HuH-7.5 (cell line): ENCODE measurements at places on chromosomes 1 and 21.
A peak's percentile ranks its signal among the peaks of the same experiment; 100 is the strongest.

- no peak for DNase-seq
Measured at GRCh38 chr1:14969006-14969405, 184.5 kb upstream of the TMEM51 start.

DNA sequence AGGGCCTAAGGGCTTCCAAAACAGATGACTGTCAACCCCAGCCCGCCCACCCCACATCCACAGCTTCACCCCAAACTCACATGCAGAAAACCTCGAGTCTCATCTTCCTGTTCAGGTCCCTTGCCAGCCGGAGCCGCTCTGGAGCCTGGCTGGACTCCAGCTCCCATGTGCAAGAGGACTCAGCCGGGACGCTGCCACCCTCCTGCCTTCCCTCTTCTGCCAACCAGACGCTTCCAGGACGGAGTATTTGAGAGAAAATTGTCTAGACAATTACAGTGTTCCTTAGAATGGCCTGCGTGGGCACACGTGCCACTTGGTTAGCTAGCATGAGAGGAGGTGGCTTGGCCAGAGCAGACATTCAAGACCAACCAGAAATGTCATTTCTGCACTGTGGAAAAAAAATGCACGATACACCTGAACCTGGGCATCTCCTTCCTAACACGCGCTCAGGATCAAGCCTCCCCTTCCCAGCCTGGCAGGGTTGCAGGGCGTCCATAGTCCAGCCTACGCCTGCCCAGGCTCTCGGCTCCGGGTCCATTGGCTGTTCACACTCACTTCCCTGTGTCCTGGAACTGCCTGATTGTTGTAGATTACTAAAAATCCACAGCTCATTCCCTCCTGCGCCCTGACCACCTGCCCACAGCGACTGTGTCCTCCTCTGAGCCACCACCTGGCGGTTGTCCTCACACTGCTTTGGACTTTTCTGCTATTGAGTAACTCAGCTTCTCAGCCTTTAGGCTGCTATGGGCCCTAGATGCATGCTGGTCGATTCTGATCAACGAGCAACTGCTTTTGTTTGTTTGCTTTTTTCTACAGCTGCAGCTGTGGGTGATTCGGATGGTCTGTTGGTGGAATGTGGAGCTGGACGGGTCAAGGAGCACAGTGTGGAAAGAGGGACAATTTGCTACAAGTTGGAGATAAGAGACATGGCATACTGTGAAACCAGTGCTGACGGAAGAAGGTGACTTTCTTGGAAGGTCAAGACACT, at the start of gene CLDN14:
TSS of gene CLDN14 (minus strand) at position 708 of the 988 bp plus-strand sequence. CDS start 18,427 bp downstream, outside the sequence.
- peak; percentile 63 for DNase-seq

DNA sequence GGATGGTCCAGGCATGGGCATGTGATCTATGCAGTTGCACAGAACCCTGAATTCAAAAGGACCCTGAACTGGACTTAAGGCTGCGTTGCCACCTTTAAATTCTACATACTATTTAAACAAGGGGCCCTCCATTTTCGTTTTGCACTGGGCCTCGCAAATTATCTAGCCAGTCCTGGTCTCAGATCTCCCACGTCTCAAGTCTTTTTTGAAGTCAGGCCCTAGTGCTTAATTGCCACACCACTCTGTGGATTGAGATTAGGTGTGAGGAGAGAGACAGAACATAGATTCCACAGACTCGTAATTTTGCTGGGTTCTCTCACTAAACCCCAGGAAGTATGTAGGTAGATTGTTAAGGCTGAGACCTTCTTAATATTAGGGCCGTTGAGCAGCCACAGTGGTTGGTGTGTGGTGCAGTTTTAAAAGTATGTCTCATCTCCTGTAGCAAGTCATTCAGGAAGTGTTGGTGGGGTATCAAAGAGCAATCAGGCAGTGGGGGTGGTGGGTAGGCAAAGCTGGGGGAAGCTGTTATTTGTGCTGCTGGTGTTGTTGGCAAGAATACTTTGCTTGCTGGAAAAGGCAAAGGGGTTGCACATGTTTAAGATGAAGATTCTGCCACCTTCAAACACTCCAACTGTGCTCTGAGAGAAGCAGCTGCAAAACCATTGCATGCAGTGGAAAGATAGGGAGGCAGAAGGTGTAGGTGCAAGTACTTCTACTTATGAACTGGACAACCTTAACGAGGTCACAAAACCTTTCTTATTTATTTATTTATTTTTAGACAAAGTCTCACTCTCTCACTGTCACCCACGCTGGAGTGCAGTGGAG, 11.2 kb downstream of the CD84 start:
- DNase-seq = no peak

- no peak for DNase-seq
Measured at GRCh38 chr1:33849211-33849610, 14.7 kb upstream of the HMGB4 start.

DNA sequence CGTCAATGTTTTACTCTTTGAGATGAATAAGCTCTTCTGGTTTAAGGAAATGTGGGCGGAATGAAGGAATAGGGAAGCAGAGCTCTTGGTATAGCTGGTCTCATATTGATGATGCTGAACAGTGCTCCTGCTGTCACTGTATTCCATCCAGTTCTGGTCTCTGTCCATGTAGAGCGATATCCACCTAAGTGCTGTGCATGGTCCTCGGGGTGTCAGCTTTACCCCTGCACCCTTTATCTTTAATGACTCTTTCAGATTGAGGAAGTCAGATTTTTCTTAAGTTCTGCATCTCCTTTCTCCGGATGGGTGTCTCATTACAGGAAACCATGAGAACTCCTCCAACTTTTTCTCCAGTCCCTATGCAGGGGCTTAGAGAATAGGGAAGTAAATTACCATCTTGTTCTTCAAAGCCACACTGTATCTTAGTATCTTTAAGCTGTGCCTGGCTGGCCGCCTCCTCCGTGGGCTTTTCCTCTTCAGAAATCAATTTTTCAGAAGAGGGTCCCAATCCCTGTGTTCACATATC, 52.9 kb downstream of the PDE4B start:
- no peak for DNase-seq

GRCh38 chr1:209569455-209570207, 13.9 kb upstream of the CAMK1G start:
- DNase-seq = no peak

DNA sequence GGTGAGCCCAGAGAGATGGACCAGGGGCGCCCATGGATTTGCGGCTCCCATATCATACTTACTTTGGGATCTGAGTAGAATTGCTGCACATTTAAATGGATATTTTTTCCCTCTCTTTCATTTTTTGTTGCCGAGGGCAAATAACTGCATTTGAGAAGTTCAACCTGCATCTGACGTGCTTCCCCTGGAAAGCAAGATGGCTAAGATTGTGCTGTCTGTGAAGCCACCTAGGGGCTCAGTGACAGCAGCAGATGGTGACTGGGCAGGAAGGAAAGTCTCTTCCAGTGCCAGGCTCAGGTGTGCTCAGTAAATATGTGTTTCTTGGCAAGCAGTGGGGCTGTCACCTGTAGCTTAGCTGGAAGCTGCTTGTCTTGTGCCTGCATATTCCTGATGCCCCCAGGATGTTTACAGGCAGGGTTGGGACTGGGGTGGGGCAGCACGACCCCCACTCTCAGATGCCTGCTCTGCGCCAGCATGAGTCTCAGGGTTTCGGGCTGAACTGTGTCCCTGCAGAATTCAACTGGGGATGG, 59.8 kb upstream of the ETV3 start:
- no peak for DNase-seq

DNA sequence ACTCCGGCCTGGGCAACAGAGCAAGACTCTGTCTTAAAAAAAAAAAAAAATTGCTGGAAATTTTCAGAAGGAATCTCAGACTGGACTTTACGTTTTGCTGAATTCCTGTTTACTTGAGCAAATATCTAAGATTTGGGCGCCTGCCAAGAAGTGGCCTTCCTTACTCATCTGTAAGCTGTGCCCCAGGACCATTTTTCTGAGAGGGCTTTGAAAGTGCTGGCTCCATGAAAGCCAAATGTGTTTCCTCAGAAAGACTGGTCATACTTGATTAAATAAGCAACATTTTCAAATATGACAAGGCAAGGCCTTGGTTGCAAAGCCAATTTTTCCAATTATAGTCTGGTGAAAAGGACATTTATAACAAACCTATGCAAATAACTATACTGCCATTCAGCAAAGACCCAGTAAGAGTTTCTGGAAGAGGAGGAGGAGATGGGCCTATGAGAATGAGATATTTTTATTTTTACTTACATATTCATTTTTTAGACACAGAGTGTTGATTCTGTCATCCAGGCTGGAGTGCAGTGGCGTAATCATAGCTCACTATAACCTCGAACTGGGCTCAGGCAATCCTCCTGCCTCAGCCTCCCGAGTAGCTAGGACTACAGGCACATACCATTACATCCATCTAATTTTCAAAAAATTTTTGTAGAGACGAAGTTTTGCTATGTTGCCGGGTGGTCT, 56.3 kb upstream of the HTR1D start:
- no peak for DNase-seq

GRCh38 chr21:44521301-44521927, 18.6 kb downstream of the KRTAP10-1 start:
- no peak for DNase-seq

DNA sequence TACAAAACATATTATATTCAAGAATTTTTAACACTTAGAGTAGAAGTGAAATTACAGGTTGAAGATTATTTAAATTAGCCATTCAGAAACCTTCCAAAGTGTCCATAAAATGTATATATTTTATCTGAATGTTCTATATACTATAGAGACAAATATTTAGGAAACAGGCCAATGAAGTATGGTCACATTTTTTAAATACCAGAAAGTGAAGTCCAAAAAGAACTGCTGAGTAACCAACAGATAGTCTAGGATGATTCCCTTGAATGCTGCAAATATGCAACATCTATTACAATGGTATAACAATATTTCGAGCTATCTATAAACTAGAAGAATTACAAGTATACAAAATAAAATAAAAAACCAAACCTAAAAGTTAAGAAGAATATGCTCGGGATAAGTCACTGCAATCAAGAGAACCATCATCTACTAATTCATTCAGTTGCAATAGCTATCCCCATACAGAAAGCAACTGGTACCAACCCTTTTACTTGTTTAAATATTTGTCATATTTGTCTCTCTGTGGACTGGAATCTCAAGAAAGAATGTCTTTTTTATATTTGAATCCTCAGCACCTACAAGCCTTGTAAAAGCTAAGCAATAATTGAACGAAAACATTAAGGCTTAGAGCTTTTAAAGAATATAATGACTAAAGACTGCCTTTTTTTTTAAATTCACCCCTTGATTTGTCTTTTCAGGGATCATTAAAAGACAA, 8.1 kb downstream of the ODF2L start:
- DNase-seq = no peak

DNA sequence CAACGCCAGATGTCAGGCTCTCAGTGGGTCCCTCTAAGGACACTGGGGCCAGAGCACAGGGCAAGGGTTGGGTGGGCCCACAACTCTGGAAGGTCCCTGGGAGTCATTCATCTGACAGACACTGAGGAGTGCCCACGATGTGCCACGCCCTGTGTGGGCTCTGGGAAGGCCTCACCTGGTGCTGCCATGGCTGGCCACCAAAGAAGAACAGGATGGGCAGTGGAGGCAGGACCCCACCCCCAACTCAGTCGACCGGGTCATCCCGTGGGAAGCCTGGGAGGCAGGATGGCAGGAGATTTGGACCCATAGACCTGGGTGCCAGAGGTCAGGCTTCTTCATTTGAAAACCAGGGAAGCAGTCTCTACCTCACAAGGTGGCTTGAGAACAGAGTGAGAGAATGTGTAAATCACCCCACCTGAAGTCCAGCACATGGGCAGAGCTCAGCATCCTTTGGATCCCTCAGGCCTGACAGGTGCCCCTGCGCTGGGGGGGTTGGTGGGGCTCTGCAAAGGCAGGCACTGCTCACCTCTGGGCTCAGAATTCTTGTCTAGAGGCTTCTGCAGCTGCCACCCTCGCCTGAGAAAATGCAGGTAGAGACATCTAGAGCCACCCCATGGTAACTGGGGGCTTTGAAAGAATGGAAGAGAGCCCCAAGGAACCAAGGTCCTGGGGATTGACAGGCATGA, 1.2 kb upstream of the SELENON start:
- DNase-seq = no peak

DNA sequence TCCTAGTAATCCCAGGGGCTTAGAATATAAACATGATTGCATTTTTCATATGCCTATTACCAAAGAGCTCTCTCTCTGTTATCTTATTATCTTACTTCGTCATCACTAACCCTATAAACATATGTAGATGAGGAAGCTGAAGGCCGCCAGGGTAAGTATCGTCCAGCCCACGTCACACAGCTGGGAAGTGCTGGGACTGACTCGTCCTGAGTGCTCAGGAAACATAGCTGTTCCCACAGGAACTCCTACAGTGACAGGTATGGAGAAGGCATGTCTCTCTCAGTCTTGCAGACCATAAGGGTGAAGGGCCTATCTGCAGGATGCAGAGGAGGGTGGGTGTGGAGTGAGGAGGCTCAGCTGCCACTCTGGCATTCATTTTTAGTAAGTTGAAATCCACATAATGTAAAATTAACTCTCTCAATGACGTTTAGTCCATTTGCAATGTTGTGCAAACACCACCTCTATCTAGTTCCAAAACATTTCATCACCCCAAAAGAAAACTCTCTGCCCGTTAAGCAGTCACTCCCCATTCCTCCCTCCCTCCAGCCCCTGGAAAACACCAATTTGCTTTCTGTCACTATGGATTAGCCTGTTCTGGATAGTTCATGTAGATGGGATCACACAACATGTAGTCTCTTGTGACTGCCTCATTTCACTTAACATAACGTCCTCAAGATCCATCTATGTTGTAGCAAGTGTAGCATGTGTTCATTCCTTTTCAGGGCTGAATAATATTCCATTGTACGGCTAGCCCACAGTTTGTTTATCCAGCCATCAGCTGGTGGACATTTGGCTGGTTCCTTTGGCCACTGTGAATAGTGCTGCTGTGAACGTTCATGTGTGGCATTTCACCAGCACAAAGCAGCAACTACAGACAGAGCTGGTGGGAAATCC, 68.3 kb downstream of the TCP10L start:
- DNase-seq = no peak

DNA sequence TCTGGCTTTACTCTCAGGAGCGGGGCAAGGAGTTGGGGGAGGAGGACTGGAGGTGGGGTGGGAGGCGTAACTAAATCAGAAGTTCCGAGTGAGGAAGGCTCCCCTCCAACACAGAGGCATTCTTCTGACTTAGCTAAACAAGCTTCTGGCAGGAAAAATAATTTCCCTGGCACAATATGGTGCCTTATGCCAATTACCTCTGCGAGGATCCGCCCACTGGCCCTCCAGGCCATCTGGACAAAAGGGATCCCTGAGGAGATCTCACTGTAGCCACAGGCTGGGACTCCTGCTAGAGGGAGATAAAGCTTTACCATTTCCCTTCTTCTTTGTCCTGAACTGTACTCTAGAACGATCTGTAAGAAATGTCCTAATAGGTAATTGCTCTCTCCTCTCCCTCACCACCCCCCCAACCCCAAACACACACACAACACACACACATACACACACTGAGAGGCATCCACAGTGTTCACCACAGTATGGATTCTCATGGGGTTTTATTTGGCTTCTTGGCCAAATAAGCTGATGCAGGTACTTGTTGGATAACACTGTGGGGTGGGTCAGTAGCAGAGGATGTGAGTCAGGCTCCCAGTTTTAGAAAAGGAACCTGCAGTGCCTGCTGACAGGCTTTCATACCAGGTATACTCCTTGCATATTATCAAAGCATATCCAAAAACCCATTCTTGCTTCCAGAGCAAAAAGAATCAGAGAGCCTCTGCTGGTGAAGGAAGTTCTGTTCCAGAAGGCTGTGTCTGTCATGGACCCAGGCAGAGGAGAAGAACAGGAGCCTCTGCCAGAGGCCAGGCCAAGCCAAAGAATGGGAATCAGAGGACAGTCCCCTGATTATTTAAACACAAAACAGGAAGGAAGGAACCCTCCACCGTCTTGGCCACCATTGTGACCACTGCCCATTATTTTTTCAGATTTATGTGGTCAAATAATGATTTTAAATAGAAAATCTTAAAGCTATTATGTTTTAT, 169.1 kb downstream of the C1orf21 start:
- no peak for DNase-seq

- DNase-seq = no peak
Measured at GRCh38 chr1:12407050-12407961, 177.5 kb downstream of the VPS13D start.
